ENCODE measurements at places on chromosomes 7 and 10.

DNA sequence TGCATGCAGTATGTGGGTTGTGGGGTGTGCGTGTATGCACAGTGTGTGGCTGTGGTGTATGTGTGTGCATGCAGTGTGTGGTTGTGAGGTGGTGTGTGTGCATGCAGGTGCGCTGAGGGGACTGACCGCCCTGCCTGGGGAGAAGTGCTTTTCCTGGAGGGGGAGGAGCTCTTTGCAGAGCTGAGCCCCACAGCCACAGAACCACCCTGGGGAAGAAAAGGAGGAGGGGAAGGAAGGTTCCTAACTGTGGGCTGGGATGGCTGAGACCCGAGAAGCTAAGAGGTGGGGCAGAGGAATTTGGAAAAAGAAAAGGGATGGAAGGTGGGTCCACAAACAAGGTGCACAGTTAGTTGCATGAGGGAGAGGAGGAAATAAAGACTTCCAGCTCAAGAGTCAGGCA, at the start of gene TRPV5:
Gene TRPV5 (minus strand): TSS at position 123 of the 400 bp plus-strand sequence. CDS start 287 bp downstream, outside the sequence.
- no peak for DNase-seq

- peak; percentile 21 for DNase-seq
Observed at GRCh38 chr7:32586291-32587221, 91.3 kb downstream of the AVL9 start.

- no peak for DNase-seq
Observed at GRCh38 chr7:73895626-73896025, 34.7 kb downstream of the TMEM270 start.

- no peak for DNase-seq
Observed at GRCh38 chr10:52677086-52677485, 95.5 kb downstream of the MBL2 start.

DNA sequence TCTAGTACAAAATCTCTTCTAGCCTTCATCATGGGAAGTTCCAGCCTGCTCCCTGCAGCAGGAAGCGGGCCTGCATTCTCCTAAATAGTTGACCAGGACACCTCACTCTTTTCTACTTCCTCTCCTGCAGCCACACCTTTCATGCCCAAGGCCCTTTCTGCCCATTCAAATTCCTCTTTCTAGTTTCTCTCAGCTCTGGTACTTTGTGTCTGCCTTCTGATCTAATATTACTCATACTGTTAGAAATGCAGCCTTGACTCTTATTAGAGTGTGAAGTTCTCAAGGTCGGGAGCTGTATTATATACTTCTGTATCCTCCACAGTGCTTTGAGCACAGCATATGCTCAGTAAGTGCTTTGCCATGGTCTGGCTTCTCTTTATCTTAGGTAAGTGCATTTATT, 103.1 kb downstream of the PRKCQ start:
- no peak for DNase-seq

- peak; percentile 17 for DNase-seq
Observed at GRCh38 chr10:3524086-3524960, 260.7 kb downstream of the KLF6 start.

GRCh38 chr10:120477743-120478141, 20.7 kb downstream of the PLPP4 start:
- DNase-seq: no peak
